Right atrium auricular region (tissue), 2 donors: ENCODE measurements at places on chromosomes 2 and 18. TPM values are rescaled to one million over a fixed set of nuclear protein-coding genes. Genes with fewer than 3 reads are reported as not detected.

NFATC1 gene
- total RNA-seq = 20.2 TPM

RNU2-63P gene
- total RNA-seq = not detected

IL1R2 gene
- 2.8 TPM for total RNA-seq

SULT1C4 gene
- 9.8 TPM for total RNA-seq

PROKR1 gene
- not detected for total RNA-seq

CAPN10 gene
- total RNA-seq = 14.1 TPM

PJVK gene
- 0.59 TPM for total RNA-seq

HOXD12 gene
- total RNA-seq = not detected

PFN4 gene
- total RNA-seq = 0.39 TPM

EPAS1 gene
- total RNA-seq = 311 TPM

CACNB4 gene
- 0.37 TPM for total RNA-seq

FIGN gene
- 9.8 TPM for total RNA-seq

GCG gene
- not detected for total RNA-seq

CCDC93 gene
- total RNA-seq = 17.1 TPM

TMEM178A gene
- 4.3 TPM for total RNA-seq

ZC3H15 gene
- 41.6 TPM for total RNA-seq

DPP4 gene
- 4.5 TPM for total RNA-seq

NXPH2 gene
- total RNA-seq = 1.3 TPM

ZAP70 gene
- 0.86 TPM for total RNA-seq

CCDC74B gene
- 1.1 TPM for total RNA-seq

DTNA gene
- total RNA-seq = 114 TPM

IKZF2 gene
- total RNA-seq = 6.5 TPM

MOGAT1 gene
- total RNA-seq = not detected

ZNF804A gene
- not detected for total RNA-seq

REG3A gene
- not detected for total RNA-seq

B3GNT7 gene
- total RNA-seq = 4.0 TPM

DSG1 gene
- total RNA-seq = 4.2 TPM

MC4R gene
- total RNA-seq = not detected

SPTBN1 gene
- total RNA-seq = 265 TPM

LMAN2L gene
- 15.6 TPM for total RNA-seq

RSAD2 gene
- total RNA-seq = 3.6 TPM

CCDC68 gene
- 7.3 TPM for total RNA-seq

OTX1 gene
- not detected for total RNA-seq

RGPD4 gene
- 0.26 TPM for total RNA-seq

REL gene
- 7.3 TPM for total RNA-seq

LBX2 gene
- total RNA-seq = 1.0 TPM

CD207 gene
- not detected for total RNA-seq
